ENCODE measurements at places on chromosomes 16 and 17.

DNA sequence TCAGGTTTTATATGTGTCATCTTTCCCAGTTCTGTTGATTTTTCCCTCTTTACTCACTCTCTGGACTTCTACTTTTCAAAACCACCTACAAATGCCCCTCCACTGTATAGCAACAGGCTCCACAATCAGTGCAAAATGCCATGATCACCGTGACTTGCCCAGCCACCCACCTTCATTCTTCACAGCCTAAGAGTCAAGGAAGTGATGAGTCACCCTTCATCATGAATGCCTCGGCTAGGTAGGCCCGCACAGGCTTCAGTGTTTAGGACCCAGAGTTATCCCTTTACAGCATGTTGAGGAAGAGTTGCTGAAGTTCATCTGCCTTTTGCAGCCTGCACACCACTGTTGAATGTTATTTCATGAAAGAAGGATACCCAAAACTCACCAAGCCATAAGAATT, 158.6 kb downstream of the PMP22 start:
- no peak for DNase-seq

- no peak for DNase-seq
These were observed 29.4 kb downstream of the TMEM11 start for GRCh38 chr17:21184570-21184969.

DNA sequence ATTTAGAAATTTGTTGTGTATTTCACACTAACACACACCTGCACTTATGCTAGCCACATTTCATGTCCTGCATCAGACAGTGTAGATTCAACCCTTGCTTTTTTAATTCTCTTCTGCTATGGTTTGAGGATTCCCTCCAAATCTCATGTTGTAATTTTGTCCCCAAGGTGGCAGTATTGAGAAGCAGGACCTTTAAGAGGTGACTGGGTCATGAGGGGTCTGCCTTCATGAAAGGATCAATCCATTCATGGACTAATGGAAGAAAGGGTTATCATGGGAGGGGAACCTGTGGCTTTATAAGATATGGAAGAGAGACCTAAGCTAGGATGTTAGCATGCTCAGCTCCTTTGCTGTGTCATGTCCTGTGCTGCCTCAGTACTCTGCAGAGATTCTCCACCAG, 1032.2 kb downstream of the CDH11 start:
- peak; percentile 7 for DNase-seq

DNA sequence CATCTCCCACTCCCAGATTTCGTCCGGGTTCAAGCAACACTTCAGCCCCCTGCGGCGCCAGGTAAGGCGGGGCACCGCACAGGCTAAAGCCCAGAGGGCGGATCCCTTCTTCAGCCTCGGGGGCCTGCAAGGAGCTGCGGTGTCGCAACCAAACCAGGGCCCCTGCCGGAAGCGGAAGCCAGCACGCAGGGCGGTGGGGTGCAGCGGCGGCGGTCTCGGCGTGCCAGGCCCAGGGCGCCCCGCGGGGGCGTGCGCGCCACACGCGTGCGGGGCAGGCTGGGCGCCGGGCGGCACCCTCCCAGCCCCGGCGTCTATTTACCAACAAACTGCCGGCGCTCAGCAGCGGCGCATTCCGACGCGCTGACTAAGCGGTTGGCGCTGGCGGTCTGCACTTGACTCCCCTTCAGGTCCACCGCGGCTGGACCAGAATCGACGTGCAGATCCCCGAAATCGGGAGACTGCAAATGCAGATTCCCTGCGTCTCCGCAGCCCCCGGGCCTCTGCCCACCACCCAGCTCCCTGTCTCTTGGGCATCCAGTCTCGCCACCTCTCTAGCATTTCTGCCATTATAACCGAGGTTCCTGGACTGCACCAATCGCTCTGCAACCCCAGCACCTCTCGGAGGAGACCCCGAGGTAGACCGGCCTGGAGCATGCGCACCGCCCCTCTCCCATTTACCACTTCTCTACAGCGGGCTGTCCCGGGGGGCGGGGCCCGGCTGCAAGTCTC, 421 bp upstream of the DLX4 start:
- peak; percentile 23 for DNase-seq

DNA sequence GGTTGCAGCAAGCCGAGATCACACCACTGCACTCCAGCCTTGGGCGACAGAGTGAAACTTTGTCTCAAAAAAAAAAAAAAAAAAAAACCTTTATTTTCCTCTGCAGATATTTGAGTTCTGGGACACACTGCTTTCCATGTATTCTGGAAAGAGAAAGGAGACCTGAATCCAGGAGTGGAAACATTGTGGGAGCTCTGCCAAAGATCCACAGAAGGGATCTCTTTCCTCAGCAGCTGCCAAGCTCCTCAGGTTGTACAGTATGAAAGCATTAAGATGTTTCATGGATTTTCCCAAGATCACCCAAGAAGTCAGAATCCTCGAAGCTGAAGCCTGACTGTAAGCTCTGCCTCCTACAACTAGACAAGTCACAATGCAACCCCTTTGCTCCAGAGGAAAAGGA, 13.5 kb downstream of the NPRL3 start:
- DNase-seq = no peak

- DNase-seq = no peak
These were observed 17.0 kb upstream of the ITGAE start for GRCh38 chr17:3817851-3818605.

GRCh38 chr17:2723505-2723996, 12.0 kb upstream of the CLUH start:
- DNase-seq = no peak

DNA sequence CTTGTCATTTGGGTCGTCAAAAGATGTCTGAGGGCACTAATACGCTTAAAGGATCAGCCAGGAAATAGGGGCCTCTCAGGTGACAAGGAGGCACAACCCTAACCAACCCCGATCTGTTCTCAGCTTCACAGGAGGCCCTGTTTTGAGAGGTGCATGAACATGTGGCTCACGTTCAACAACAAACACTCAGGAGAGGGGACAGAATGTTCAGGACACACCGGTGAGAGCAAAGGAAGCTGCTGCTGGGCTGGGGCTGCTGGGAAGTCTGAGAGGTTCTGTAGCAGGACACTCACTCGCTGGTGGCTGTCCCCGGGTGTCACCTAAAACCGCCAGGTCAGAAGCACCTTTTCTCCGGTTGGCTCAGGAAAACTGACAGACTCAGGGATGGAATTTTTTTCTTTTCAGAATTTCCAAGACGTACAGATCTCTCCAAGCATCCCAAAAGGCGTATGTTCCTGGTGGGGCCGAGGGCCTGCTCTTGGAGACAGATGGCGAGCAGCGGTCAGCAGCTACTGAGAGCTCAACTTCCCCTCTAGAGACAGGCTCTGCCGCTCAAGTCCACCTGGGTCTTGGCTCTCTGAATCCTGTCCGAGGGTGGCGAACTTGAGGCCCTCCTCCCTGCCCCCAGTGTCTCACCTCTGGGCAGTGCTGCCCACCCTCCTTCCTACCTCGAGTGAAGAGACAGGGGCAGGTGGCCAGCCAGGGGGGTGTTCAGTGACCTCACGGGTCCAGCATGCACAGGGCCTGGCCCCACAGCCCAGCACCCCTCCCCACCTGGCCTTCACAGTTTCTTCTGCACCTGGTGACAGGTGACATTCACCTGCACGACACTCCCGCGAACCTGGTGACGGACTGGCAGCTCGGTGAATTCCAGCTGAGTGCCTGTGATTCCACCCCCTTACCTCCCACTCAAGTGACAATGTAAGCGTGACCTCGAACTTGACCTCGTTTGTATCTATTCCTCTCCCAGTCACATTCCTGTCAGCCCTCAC, 22.9 kb downstream of the CLUH start:
- no peak for DNase-seq
